ENCODE measurements at places on chromosomes 16 and 17. TPM values are rescaled to one million over a fixed set of nuclear protein-coding genes. Genes with fewer than 3 reads are reported as not detected.

The CYB5D1 gene
- 12.4 TPM for total RNA-seq

The CD300E gene
- total RNA-seq = not detected

The LAT gene
- 176 TPM for total RNA-seq

The KRTAP2-1 gene
- total RNA-seq = not detected

The KRTAP9-2 gene
- not detected for total RNA-seq
